Lower lobe of right lung (tissue), 2 donors: ENCODE measurements at places on chromosomes 2 and 18. TPM values are rescaled to one million over a fixed set of nuclear protein-coding genes. Genes with fewer than 3 reads are reported as not detected.

- H3K27me3 ChIP-seq, result no peaks in the 10 kb centered on the region
- H3K4me1 ChIP-seq, result no peaks in the 10 kb centered on the region
- no peak overlapping the region for H3K27ac ChIP-seq
- H3K36me3 ChIP-seq, result no peaks in the 10 kb centered on the region
Measured at GRCh38 chr2:194166818-194167217, 1490.2 kb upstream of the SLC39A10 start.

Gene TLX2
- not detected for total RNA-seq

- peak; percentile 51 for DNase-seq
- no peaks in the 10 kb centered on the region for H3K27me3 ChIP-seq
- H3K4me1 ChIP-seq, result no peaks in the 10 kb centered on the region
Measured at GRCh38 chr2:241570961-241571581, 12.5 kb downstream of the BOK start.

DNA sequence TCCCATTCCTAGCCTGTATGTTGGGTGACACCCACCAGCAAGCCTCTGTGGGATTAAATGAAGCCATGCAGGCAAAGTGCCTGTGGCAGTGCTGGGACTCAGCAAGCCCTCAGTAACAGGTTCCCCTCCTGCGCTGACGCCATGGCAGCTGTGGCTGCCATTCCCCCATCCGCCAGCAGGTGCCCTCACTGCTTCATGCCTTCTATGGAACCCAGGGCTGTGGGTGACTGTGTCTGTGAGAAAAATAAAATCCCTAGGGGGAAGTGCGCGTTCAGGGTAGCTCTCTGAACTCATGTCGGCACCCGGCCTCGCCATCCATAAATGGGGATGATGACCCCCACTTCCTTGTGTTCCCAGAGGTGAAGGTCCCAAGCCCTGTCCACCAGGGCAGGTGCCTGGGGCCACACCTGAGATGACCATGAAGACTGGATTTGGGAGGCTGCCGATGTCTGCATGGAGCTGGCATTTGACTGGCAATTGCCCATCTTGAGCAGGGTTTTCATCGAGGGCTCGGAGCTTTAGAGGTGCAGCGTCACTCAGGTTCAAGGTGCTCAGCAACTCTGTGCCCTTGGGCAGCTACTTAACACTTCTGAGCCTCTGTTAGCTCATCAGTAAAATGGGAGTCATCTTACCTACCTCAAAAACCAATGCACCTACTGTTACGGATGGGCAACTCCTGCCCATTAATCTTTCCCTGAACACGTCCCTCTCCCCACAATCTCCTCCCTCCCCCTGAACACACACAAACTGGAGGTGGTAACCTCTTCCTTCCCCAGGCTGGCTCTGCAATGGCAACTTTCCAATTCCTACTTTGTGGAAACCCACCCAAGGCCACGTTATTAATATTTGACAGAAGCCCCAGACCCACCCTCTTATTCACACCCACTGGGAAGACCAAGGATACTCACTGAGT lies 2.9 kb upstream of the MAL start:
- no peaks in the 10 kb centered on the region for H3K36me3 ChIP-seq
- DNase-seq, result peak; percentile 76
- no peak overlapping the region for H3K27ac ChIP-seq
- H3K4me1 ChIP-seq, result peaks cover 10% of the 10 kb centered on the region
- H3K4me3 ChIP-seq, result no peak overlapping the region

GRCh38 chr2:229240984-229241491 lies 30.0 kb downstream of the PID1 start:
- no peak for DNase-seq
- no peak overlapping the region for H3K4me3 ChIP-seq
- no peaks in the 10 kb centered on the region for H3K27me3 ChIP-seq
- H3K36me3 ChIP-seq, result no peaks in the 10 kb centered on the region
- no peak overlapping the region for H3K27ac ChIP-seq

Gene GPR17
- 0.18 TPM for total RNA-seq

GRCh38 chr2:218427741-218428140 lies 8.8 kb downstream of the VIL1 start:
- no peak overlapping the region for H3K4me3 ChIP-seq
- no peaks in the 10 kb centered on the region for H3K27me3 ChIP-seq
- no peaks in the 10 kb centered on the region for H3K36me3 ChIP-seq
- peak; percentile 45 for DNase-seq

DNA sequence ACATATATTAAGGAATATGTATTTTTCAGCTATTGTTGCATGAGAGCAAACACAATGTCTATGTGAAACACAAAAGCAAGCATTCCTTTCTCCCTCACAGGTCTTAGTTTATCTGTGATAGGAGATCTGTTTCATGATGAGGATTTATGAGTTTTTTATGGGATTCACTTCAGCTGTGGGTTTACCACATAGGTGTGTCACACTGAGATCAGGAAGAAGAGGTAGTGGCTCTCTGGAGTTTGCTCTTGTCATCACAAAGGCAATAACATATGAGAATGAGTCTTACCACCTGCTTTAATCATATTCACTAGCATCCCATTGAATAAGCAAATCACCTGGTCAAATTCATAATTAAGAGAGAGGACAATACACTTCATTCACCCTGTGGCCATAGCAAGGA lies 960.3 kb upstream of the SLC39A10 start:
- DNase-seq, result no peak
- H3K36me3 ChIP-seq, result no peaks in the 10 kb centered on the region
- no peak overlapping the region for H3K27ac ChIP-seq
- H3K27me3 ChIP-seq, result no peaks in the 10 kb centered on the region
- no peak overlapping the region for H3K4me3 ChIP-seq

- peak overlapping the region; percentile 98 for H3K4me3 ChIP-seq
- H3K27me3 ChIP-seq, result no peaks in the 10 kb centered on the region
- peaks cover 52% of the 10 kb centered on the region for H3K4me1 ChIP-seq
- H3K27ac ChIP-seq, result peak overlapping the region; percentile 86
- DNase-seq, result no peak
Measured at GRCh38 chr18:62186499-62186773, 420 bp downstream of the PIGN start.
